ENCODE measurements at places on chromosomes 3 and 15.
A peak's percentile ranks its signal among the peaks of the same experiment; 100 is the strongest.

- no peak for DNase-seq
These were observed 10.1 kb upstream of the WNT5A start for GRCh38 chr3:55497250-55497649.

GRCh38 chr15:41971089-41971894 lies 1.1 kb downstream of the EHD4 start:
- peak; percentile 53 for DNase-seq

GRCh38 chr3:45665101-45665572 lies 24.1 kb upstream of the SACM1L start:
- peak; percentile 31 for DNase-seq

GRCh38 chr15:100340721-100341238 lies 995 bp downstream of the ADAMTS17 start:
- no peak for DNase-seq

DNA sequence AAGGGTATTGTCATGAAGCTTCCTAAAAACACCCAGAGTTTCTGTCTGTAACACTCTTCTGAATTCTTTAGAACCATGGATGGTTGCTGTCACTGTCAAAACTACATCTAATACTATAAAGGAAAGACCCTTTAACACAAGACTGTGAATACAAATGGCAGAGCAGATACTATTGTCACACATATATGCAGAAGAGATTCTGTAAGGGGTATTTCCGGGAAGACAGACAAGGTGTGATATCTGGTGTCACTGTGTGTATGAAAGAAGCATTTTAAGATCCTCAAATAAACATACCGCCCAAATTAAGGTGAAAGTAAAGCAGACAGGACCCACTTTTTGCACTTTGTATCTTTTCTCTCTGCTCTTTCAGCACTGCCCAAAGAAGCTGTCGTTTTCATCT lies 306.4 kb downstream of the RORA start:
- DNase-seq, result no peak

GRCh38 chr3:187017511-187018230 lies 87.3 kb downstream of the ST6GAL1 start:
- no peak for DNase-seq

GRCh38 chr3:124890573-124891190 lies 3.5 kb upstream of the ITGB5 start:
- DNase-seq, result no peak

DNA sequence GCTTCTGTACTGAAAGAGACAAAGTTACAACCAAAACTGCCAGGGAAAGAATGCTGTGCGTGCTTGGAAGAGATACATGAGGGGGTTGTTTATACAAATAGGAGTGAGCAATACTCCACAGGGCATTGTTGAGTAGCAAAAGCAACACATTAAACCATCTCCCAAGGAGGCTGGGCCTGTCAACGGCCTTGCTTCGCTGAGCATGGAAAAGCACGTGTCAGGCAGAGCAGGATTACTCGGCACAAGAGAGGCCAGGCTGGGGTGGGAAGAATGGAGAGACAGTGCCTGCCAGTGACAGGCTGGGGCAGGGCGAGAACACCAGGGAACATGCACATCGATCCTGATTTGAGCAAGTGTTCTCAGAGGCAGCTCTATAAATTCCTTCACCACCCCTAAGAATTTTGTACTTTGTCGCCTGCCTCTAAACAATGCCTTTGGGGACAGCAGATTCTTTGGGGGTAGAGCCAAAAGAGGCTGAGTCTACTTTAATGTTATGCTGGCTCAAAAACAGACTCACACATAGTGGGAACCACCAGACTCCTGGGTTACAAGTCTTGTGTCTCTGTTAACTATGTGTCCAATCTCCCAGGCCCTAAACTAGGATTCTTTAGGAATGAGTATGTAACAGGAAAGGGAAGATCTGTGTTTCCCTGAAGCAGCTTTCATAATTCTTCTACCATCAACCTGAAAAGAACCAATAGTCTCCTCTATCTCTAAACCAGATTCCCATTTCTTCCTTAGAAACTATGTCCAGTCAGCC lies 67.2 kb downstream of the LIPC start:
- DNase-seq, result peak; percentile 89

- no peak for DNase-seq
These were observed 69.5 kb downstream of the CCDC54 start for GRCh38 chr3:107446706-107447105.

GRCh38 chr15:39704235-39704634 lies 78.4 kb downstream of the FSIP1 start:
- no peak for DNase-seq

GRCh38 chr15:101463270-101463669 lies 26.2 kb downstream of the PCSK6 start:
- no peak for DNase-seq

- DNase-seq, result no peak
These were observed 5.5 kb upstream of the SNX22 start for GRCh38 chr15:64146041-64146440.

DNA sequence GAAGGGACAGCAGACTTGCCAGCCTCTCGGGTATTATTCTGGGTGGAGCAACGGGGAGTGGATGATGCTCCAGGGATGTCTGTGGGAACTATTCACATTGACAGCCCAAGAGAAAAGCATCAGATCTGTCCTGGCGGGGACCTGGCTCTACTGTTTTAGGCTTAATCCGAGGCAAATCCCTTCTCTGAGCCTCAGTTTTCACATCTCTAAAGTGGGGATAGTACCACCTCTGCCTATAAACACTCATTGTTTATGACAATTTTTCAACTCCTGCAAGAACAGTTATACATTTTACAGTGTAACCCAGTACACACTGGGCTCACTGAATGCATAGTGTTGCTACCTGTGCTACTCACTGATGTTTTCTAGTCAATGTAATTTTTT lies 9.3 kb downstream of the PDIA5 start:
- DNase-seq, result no peak

GRCh38 chr3:64977308-64978100 lies 289.7 kb upstream of the ADAMTS9 start:
- DNase-seq, result peak; percentile 83

All from fibroblast of skin of right quadriceps (primary cell).